ENCODE measurements at places on chromosomes 1 and 21. TPM values are rescaled to one million over a fixed set of nuclear protein-coding genes. Genes with fewer than 3 reads are reported as not detected.

The LCE3D gene
- total RNA-seq, result not detected

The CORT gene
- not detected for total RNA-seq

The SOAT1 gene
- total RNA-seq, result 59.2 TPM

The ZNF669 gene
- total RNA-seq, result 7.7 TPM

The LCE1D gene
- total RNA-seq, result not detected

The ERO1B gene
- total RNA-seq, result 7.1 TPM

The TRIM63 gene
- 0.26 TPM for total RNA-seq

The ZNF644 gene
- total RNA-seq, result 38.3 TPM

The UQCRH gene
- total RNA-seq, result 255 TPM

The STIL gene
- total RNA-seq, result 1.8 TPM

The ZNF670 gene
- 2.8 TPM for total RNA-seq

The ATP1A2 gene
- total RNA-seq, result 31.2 TPM

The FAM163A gene
- total RNA-seq, result not detected

All from mesenteric fat pad (tissue), 1 donor.